ENCODE measurements at places on chromosomes 2 and 18.

GRCh38 chr2:84038866-84039265 is 420.2 kb downstream of the SUCLG1 start:
- DNase-seq, result no peak

GRCh38 chr2:29270701-29271121 is 155.5 kb downstream of the CLIP4 start:
- DNase-seq, result no peak

- no peak for DNase-seq
Measured at GRCh38 chr2:20567159-20567925, 83.6 kb downstream of the HS1BP3 start.

DNA sequence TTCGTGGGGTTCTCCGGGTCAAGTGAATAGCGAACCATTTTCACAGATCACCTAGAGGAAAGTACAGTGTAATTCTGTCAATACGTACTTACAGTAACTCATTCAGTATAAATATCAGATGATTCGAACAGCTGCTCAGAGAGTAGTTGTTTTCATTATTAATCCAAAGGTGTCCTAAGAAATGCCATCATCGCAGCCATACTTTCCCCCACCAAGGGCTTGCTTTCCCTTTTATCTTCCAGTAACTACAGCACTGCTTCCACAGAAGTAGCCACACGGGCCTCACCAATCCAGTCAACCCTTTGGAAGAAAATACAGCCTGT is 4.5 kb upstream of the C18orf32 start:
- DNase-seq, result peak; percentile 29

DNA sequence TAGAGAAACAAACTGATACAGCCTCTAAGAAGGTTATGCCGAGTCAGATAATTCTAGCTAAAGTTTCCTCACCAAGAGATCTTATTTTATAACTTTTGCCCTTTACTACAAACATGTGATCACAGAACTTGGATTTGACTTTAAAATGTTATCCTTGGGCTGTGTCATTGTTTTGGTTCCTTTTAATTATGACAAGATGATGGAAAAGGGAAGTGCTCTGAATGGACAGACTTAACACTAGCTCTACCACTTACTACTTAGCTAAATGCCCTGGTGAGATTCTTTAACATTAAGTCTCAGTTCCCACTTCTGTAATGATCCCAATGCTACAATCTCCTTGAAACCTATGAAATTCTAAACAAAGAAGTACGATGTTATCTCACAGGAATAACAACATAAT is 69.9 kb downstream of the RTTN start:
- no peak for DNase-seq

DNA sequence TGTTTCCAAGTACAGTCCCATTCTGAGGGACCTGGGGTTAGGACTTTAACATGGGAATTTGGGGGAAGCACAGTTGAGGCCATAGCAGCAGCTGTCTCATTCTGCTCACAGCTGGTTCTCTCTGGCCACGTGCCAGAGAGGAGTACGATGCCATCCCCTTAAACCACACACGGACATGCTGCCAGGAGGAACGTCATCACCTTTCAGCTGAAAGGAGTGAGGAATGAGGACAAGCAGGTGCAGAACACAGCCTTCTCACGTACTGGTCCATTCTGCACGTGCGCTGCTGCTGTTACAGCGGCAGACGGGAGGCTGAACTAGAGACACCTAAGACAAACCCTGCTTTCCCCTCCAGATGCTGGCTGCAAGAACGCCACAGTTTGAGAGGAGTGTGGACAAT is 33.5 kb downstream of the ODC1 start:
- DNase-seq, result no peak

GRCh38 chr2:64581777-64582539 is 57.8 kb downstream of the AFTPH start:
- DNase-seq, result no peak

GRCh38 chr2:205754924-205755321 is 72.6 kb downstream of the NRP2 start:
- peak; percentile 62 for DNase-seq

DNA sequence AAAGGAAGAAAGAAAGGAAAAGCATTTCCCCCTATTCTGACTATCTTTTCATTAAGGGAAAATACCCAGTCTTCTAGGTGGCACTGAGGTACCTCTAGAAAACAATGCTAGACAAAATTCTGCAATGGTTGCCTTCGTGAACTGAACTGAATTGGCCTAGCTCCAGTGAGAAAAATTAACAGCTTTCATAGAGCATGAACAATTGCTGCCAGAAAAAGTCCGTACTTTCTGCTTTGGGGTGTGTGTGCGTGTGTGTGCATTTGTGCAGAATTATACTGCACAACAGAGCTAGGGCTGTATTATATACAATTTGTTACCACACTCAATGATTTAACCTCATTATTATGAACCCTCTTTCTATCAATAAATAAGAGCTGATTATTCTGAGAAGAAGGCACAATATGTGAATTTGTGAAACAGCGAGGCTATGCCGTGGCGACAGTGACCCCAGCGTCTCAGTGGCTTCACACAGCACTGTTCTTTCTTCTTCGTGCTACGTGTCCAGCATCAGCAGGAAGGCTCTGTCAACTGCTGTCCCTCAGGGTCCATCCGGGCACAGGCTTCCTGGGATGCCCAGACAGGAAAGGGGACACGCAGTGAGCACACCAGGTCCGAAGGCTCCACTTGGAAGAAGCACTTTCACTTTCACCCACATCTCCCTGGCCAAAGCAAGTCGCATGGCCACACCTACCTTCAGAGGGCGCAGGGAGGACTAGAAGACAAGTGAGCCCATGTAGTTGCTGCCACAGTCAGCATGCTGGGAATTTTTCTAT is 47.5 kb downstream of the PTGR3 start:
- peak; percentile 5 for DNase-seq

DNA sequence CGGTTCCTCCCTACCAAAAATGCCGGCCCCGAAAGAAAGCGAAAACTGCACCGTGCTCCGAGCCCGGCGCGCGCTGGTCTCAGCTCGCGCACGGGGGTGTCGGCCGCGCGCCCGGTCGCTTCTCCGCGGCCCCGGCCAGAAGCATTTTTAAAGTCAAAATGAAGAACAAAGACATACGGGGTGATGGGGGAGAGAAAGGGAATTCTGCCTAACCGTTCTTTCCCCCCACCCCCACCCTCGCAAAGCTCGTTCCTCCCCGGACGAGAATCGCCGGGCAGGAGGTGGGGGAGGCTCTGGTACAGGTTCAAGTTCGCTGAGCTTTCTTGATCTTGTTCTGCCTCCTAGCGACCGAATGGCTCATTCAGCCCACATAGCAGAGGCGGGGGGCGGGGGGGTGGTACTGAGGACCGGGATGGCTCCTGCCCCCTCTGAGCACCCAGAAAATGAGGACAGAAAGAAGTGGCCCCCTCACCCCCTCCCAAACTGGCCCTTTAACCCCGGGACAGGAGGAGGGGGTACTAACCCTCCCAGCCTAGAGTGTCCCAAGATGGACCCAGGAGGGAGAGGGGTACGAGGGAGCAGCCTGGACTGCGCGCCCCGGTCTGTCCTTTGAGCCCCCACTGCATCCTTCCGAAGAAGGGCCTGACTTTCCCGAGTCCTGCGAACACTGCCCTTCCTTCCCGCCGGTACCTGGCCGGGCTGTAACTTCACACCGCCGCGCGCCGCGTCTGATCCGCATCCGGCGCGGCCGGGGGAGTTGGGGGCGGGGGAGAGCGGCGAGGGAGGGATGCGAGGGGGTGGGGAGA is 3.1 kb downstream of the BCL11A start:
- peak; percentile 73 for DNase-seq

DNA sequence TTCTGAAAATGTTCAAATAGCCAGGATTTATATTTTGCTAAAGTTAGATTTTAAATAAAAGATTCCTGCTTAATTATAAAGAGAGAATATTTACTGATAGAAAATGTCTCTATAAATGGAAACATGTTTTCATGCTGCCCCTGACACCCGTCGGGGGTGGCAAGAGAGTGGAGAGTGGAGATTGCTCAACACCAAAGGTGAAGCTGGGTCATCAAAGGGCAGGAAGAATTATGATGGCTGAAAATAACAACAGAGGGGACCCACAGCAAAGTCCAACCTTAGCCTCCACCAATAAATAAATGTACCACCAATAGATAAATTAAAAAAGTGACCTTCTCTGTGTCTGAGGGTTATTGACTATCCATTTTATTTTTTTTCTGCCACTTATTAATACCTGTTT is 326.8 kb upstream of the GYPC start:
- DNase-seq, result no peak

DNA sequence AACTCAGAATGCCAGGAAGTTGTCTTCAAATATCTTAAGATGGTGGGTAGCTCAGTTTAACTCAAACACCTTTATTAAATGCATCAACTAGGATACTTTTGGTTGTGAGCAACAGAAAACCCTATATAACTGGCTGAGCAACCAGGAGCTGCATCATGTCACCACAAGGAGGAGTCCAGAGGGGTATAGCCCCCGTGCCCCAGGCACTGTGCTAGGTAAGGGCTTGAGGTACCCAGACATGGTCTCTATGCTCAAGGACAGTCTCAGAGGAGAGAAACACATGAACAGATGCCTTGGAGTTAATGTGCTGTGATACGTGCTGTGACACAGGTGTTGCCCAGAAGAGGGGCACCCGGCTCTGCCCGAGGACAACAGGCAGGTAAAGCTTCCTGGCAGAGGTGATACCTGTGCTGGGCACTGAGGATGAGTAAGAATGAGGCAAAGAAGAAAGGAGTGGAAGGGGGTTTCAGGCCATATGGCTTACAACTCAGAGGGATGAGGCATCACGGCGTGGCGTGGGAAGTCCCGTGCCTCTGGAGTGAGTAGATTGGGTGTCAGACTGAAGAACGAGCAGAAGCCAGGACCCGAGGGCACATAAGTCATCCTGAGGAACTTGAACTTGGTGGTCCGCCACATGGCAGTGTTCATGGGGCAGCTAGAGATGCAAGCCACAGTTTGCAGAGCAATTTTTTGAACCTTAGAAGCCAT is 32.0 kb upstream of the CAB39 start:
- DNase-seq, result no peak

DNA sequence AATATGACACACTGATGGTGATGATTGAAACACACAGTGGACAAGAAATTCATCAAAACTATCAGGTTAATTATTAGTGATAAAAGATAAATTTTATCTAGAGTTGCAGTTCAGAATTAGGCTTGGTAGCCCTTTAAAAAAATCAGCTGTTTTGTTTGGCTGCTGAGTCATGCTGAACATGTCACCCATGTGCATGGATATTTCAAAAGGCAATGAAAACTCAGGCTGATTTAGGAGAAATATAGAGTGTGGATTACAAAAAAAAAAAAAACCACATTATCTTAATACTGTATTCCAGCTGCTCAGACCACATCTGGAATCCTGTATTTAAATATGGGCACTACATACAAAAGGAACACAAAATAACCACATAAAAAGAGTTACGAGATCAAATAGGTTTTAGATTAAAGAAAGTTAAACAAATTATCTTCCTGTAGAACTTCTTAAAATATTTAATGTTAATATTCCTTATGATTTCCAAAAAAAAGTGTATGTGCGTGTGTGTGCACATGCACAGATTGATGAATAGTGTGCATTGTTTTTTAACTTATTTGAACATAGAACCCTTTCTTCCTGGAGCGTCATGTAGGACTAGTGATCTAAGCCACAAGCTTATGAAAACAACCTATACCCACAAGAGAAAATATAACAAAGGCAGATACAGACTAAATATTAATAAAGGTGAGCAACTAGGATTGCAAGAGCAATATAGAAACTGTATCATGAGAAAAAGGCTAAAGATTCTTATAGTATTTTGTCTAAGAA is 186.2 kb downstream of the STK39 start:
- DNase-seq, result peak; percentile 58

DNA sequence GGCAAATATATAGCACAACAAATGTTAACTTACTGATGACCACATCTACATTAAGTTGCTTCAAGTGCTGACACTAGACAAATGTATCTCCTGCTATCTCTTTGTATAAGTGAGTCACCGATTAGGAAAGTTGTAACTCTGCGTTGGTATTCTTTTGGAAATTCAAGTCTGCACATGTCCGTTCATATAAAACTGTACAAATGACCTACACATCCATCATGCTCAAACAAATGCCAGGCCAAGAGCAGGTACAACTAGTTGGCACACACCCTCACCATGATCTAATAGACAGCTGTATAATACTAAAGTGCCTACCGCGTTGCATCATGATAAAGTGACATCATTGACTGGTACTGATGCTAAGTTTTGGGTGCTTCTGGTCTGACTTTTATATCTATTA is 141.1 kb downstream of the RBMS1 start:
- DNase-seq, result peak; percentile 57

- DNase-seq, result no peak
Measured at GRCh38 chr2:235498541-235498940, 4.7 kb downstream of the AGAP1 start.

- no peak for DNase-seq
Measured at GRCh38 chr18:49030692-49031443, 80.1 kb upstream of the SMAD7 start.

DNA sequence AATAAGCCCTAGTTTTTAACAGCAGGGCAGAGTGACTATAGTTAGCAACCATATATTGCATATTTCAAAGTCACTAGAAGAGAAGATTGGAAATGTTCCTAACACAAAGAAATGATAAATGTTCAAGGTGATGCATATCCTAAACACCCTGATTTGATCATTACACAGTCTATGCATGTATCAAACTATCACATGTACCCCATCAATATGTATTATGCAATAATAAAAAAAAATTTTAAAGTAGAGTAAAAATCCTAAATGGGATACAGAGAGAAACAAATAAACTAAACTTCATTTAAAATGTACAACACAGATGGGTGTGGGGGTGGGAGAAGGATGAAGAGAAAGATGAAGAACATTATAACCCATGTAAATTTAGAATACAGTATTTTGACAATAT is 93.9 kb downstream of the TMEM131 start:
- DNase-seq, result no peak

- no peak for DNase-seq
Measured at GRCh38 chr18:76080430-76080829, 414.6 kb downstream of the ZNF516 start.

DNA sequence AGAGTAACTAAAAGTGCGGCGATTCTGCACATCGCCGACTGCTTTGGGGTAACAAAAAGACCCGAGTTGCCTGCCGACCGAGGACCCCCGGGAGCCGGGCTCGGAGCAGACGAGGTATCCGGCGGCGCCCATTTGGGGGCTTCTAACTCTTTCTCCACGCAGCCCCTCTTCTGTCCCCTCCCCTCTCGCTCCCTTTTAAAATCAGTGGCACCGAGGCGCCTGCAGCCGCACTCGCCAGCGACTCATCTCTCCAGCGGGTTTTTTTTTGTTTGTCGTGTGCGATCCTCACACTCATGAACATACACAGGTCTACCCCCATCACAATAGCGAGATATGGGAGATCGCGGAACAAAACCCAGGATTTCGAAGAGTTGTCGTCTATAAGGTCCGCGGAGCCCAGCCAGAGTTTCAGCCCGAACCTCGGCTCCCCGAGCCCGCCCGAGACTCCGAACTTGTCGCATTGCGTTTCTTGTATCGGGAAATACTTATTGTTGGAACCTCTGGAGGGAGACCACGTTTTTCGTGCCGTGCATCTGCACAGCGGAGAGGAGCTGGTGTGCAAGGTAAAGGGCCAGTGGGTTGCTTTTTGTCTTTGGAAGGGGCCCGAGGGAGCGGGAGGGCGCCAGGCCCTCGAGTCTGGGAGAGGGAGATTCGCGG is 1.4 kb downstream of the TRIB2 start:
- peak; percentile 37 for DNase-seq

GRCh38 chr2:118979152-118979861 is 37.3 kb downstream of the MARCO start:
- no peak for DNase-seq
